ENCODE measurements at places on chromosomes 3 and 15.

GRCh38 chr3:149990423-149990948 lies 19.8 kb upstream of the PFN2 start:
- no peak for DNase-seq

GRCh38 chr3:5312290-5312689 lies 124.8 kb downstream of the EDEM1 start:
- no peak for DNase-seq

DNA sequence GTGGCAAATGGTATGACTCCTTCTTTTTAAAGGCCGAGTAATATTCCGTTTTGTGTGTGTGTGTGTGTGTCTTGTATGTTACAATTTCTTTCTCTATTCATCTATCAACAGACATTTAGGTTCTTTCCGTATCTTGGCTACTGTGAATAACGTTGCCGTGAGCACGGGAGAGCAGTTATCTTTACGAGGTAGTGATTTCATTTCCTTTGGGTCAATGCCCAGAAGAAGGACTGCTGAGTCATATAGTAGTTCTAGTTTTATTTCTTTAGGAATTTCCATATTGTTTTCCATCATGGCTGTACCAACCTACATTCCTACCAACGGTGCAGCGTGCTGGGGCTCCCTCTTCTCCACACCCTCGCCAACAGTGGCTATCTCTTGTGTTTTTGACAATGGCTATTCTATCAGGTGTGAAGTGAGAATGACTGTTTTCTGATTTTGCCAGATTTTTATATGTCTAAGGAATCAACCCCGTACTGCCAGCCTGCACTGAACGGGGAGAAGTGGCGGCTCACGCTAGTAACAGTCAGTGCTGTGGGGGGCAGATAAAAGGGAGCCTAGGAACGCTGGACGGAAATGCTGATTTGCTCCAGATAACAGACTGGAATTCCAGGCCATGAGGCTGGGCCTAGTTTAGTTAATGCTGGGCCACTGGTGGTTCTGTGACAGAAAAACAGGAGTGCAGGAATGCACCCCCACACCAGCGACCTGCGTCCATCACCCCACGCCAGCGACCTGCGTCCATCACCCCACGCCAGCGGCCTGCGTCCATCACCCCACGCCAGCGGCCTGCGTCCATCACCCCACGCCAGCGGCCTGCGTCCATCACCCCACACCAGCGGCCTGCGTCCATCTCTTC lies 168.1 kb downstream of the XXYLT1 start:
- no peak for DNase-seq

- no peak for DNase-seq
These were observed 104.6 kb downstream of the LRIG1 start for GRCh38 chr3:66396161-66396760.

Data from NCI-H1105 treated with DMSO at 0.1 percent for 48 hours (cell line).